H7 (cell line): ENCODE measurements at places on chromosomes 6 and 20. TPM values are rescaled to one million over a fixed set of nuclear protein-coding genes. Genes with fewer than 3 reads are reported as not detected.
A peak's percentile ranks its signal among the peaks of the same experiment; 100 is the strongest.

GRCh38 chr6:88519301-88520016 lies 353.3 kb upstream of the CNR1 start:
- no peak for DNase-seq

- no peak for DNase-seq
Measured at GRCh38 chr6:14159090-14159489, 41.5 kb downstream of the CD83 start.

- no peak for DNase-seq
Measured at GRCh38 chr6:8657522-8657921, 222.2 kb upstream of the SLC35B3 start.

DNA sequence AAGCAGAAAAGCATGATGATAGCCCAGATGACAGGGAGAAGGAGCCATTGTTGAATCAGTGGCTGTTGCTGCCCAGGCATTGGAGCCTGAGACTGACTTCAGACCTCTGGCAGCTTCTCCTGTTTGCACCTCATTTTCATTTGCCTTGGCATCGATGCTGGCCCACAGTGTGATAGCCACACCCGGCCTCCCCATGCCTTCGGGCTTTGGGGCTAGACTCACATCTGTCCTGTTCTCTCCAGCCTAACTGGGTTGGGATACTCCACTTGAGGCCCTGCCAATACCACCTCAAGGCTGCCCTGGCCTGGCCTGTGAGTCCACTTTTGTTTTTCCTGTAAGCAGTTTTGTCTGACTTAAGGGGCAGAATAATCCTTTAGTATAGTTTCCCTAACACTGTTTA lies 140.4 kb downstream of the UST start:
- no peak for DNase-seq

GRCh38 chr20:64078934-64079272 lies 415 bp downstream of the RGS19 start:
- DNase-seq = no peak

DNA sequence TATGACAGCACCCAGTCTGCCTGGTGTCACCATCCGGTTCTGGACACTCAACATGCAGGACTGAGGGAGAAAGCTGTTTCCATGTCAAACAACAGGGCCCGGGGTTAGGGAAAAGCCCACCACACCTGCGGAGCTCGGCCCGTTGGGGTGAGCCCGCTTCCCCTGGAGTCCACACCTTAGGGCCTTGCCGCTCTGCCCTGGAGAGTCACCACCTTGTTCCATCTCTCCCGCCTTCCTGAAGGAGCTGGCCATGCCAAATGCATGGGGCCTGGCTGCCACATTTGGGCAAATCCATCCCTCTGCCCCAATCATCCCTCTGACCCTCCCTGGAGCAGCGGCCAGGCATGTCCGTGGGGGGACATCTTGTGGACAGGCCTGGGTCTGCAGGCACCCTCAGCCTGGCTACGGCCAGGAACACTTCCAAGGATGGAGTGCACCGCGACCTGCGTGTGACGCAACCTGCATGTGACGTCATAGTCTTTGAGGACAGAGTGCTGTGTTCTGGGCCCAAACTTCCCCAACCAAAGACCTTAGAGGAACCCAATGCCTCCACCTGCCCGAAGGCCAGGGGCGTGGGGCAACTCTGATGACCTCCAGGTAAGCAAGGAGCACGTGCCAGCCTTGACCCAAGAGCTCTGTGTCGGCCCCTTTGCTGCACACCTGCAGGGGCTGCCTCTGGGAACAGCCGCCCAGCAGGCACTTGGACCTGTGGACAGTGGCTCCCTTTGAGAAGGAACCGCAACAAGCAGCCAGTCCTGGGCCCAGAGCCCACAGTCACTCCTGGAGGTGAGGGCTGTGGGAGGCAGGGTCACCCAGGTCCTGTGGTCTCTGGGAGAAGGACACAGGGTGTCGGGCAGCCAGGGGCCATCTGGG lies 1.7 kb downstream of the CABLES2 start:
- peak; percentile 94 for DNase-seq

- DNase-seq = no peak
Measured at GRCh38 chr6:33183071-33183683, 9.1 kb downstream of the COL11A2 start.

Gene RAB32
- 7.6 and 10.5 TPM in 2 replicates for total RNA-seq

Gene CALHM6
- 0.45 and 2.1 TPM in 2 replicates for total RNA-seq

Gene PTCHD4
- 0.11 and 0.17 TPM in 2 replicates for total RNA-seq

Gene MPIG6B
- not detected in 2 replicates for total RNA-seq
